ENCODE measurements at places on chromosomes 1 and 21.

- no peak for DNase-seq
Observed at GRCh38 chr1:200042552-200043335, 15.2 kb downstream of the NR5A2 start.

DNA sequence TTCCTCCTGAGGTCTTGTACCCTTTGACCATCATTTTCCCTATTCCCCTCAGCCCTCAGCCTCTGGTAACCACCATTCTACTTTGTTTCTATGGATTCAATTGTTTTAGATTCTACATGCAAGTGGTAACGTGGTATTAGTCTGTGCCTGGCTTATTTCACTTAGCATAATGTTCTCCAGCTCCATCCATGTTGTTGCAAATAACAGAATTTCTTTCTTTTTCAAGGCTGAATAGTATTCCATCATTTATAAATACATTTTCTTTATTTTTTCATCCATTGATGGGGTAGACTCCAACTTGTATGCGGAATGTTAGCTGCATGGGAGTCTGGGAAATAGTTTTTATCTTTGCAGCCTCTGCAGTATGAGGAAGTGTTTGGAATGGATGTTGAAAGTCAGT, 26.3 kb upstream of the TMEM54 start:
- DNase-seq: no peak

DNA sequence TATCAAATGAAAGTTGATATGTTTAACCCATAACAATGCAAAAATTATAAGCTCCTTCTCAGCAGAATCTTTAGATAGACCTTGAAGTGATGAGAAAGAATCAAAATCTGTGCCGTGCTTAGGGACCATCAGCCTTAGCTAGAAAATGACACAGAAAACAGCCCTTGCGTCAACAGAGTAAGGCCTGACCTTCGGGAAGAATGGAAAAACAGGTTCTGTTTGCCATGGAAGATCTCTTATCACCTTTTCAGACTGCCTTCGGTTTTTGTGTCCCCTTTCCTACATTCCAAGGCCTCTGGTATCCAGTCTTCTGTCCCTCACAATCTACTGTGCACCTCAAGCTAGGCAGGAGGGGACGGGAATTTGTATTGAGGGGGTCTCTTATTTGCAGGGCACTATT, 37.6 kb upstream of the DPT start:
- no peak for DNase-seq

GRCh38 chr1:47340227-47340626, 6.6 kb downstream of the CMPK1 start:
- DNase-seq: no peak

DNA sequence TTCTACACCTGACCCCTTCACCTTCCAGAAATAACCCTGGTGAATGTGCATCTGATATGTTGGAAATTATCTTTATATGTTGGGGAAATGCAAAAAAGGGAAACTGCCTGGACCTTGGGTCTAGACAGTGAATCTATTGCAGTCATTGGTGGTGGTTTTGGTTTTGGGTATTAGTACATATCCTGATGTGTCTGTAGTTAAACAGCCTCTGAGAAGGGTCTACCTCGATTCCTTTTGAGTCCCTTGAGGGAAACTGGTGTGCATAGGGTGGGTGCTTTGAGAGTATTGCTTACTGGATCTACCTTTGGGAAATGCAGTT, 127.3 kb upstream of the KIAA0040 start:
- DNase-seq: no peak

DNA sequence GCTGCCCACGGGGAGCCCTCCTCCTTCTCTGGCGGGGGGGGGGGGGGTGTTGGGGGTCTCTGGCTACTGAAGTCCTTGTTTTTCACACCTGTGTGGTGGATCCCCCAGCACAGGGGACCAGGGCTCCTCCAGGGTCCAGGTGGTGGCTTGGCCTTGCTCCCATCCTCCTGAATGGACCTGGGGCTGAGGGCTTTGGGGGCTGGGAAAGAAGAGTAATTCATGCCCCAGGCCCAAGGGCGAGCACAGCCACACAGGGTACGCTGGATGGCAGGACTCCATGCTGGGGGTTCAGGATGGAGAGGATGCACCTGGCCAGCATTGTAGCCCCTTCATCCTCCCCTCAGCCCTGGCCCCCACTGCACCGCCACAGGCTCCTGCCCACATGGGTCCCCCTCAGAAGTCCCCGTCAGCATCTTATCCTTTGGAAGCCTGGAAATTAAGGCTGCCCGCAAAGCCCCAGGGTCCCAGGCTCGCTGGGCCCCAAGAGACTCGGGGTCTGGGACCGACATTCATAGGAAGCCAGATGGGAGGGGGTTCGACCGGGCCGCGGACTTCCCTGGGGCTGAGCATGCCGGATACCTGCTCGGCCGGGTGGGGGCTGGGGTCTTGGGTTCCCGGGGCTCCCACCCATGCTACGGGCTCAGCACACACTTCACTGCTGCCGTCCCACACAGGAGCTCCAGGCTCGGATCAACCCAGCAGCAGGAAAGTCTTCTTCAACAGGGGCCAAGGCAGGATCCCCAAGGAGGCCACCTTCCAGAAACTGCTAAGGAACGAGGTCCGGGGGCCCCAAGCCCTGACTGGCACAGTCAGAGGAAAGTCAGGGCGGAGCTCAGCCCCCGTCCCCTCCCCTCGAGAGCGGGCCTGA, 49.0 kb upstream of the ACTRT2 start:
- no peak for DNase-seq

GRCh38 chr1:61337037-61337436, 254.7 kb downstream of the NFIA start:
- DNase-seq: no peak

DNA sequence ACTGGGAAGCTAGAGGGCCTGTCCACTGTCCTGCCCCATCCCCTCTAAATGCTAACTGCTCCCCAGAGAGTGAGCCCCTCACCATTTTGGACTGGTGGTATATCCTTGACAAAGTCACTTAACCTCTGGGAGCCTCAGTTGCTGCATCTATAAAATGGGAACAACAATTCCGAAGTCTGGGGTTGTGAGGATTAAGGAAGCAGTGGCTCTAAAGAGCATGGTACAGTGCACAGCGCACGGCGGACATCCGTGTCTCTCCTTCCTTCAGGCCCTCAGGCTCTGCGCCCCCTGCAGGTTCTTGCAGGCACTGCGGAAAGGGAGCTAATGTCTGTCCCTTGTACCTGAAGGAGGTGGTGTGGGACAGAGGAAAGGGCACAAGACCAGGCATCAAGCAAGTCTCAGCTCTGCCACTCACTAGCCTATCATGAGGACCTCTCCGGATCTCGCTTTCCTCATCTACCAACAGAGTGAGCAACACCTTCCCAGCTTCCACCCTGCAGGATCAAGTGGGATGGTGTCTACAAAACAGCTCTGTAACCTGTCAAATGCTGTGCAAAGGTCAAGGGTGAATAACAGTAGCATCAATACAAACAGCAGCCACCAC, 20.1 kb downstream of the ECE1 start:
- DNase-seq: peak; percentile 83

- no peak for DNase-seq
Observed at GRCh38 chr1:178262120-178262500, 168.2 kb downstream of the RASAL2 start.

GRCh38 chr1:84700070-84700469, 9.8 kb upstream of the SSX2IP start:
- DNase-seq: no peak

GRCh38 chr21:45056296-45056904, 18.0 kb upstream of the ADARB1 start:
- no peak for DNase-seq

- no peak for DNase-seq
Observed at GRCh38 chr21:25756190-25756932, 21.6 kb downstream of the GABPA start.

DNA sequence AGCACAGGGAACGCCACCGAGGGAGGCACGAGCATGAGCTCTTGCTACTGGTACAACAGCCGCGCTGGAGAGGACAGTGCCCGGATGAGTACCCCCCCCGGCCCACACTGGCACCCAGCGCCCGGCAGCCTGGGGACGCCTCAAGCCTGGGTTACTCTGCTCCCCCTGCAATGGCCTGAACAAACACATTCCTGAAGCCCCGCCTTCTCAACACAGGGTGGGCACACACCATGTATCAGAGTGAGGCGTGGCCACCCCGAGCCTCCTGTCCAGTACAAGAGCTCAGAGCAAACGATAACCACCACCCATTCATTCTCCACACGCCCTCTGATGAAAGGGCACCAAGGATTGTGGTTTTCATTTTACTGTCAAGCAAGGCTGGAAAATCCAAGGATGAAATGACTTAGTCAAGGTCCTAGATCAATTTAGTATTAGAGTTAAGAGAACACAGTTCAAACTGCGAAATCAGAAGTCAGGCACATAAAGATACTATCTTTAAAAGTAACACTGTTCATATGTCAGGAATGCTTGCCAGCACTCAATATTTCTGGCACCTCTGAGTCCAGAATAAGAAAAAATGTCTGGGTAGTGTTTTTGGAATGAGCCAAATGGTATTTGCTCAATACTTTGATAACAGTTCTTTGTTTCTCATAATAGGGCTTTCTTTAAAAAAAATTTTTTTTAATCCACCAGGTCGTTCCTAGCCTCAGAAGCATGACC, 22.0 kb downstream of the UBE2G2 start:
- no peak for DNase-seq

DNA sequence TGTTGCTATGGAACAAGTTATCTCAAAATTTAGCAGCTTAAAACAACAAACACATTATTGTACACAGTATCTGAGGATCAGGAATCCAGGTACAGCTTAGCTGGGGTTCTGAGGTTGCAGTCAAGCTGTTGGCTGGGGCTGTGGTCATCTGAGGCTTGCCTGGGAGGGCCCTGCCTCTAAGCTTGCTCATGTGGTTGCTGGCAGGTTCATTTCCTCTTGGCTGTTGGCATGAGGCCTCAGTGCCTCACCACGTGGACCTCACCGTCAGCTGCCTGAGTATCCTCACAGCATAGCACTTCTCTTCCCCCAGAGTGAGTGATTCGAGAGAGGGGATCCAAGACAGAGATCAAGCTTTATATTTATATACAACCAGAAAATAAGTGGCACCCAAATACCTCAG, 18.6 kb downstream of the NTPCR start:
- no peak for DNase-seq

DNA sequence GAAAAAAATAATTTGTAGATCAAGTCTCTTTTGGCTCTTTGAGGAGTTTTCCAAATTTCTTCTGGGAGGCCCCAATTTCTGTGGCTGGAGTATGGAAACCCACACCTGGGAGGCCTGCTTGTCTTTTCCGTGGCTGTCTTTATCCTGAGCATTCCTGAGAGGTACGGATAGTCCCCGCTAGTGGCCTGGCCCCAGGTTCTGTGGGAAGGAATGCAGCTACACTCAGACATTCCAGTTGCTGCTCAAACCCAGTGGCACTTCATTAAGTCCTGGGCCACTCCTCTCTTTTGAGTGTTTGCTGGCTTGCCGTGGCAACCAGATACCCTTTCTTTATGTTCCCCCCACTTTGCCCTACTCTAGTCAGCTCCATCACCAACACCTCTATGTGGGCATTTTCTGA, 310.4 kb downstream of the ASTN1 start:
- no peak for DNase-seq

GRCh38 chr21:39850333-39850732, 16.9 kb upstream of the PCP4 start:
- DNase-seq: no peak

GRCh38 chr1:161350671-161351070, 17.0 kb downstream of the CFAP126 start:
- DNase-seq: no peak

DNA sequence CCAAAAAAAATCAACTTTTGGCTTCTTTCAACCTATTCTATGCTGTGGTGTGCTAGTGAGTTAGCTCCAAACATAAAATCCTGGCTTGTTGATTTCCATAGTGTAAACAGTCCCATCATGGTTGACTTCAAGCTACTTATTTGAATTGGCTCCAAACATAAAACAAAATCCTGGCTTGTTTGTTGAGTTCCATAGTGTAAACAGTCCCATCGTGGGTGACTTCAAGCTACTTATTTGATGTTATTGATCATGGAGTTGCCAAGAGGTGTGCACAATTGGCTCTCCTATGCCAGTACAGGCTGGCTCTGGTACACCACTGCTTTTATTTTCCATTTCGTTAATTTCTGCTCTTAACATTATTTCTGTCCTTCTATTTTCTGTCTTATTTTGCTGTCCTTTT, 1.8 kb upstream of the COA6 start:
- DNase-seq: no peak

- no peak for DNase-seq
Observed at GRCh38 chr1:98086796-98087441, 166.1 kb upstream of the DPYD start.

- no peak for DNase-seq
Observed at GRCh38 chr1:157157501-157158190, 19.5 kb upstream of the ETV3 start.

DNA sequence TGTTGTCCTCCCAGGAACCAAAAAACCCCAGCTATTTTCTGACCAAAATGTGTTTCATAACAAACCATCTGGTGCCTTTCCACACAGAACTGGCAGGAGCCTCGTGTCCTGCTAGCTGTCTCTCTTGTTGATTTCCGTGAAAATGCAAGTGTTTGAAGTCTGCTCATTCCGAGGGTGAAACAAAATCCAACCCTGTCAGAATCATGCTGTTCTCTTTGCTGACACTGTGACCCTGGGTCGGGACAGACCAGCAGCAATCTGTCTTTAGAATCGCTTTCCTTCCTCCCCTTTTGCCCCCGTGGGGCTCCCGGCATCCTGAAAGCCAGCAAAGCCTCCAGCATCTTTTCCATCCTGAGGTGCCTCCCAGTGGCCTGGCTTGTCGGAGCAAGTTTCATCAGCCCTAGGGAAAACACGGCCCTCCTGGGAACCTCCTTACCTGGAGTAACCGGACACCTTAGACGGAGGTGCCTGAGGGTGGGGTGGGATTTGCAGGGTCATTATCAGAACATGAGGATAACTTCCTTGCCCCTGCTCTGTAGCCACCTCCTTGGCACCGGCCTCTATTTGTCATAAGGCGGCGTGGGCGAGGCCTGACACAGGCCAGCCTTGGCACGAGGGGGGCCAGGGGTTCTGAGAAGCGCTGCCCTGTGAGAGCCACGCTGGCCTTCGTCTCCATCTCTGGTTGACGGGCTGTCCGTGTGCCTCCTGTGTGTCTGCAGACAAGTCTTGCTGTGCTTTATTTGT, 24.9 kb downstream of the LDLRAP1 start:
- no peak for DNase-seq

DNA sequence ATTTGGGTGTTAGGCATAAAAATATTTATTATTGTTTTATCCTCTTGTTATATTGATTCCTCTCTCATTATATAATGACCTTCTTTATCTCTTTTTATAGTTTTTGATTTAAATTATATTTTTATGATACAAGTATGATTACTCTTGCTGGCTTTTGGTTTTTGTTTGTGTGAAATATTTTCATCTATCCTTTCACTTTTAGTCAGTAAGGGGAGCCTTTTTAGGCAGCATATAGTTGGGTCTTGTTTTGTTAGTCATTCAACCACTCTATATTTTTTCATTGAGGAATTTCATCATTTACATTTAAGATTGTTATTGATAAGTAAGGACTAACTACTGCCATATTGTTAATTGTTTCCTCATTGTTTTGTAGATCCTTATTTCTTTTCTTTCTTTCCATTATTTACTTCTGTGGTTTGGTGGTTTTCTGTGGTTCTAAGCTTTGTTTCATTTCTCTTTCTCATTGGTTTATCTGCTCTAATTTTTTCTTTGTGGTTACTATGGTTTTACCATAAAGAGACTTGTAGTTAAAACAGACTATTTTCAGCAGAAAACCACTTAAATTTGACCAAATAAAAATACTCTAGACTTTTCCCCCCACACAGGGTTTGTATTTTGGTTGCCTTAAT, 593.1 kb downstream of the NUF2 start:
- no peak for DNase-seq

Data from stimulated activated CD4-positive, alpha-beta T cell treated with anti-CD3 and anti-CD28 coated beads, TNF-alpha, amount 100 ng/mL, for 24 hours (primary cell).